Endothelial cell (in vitro differentiated cells): ENCODE measurements at places on chromosomes 1 and 21.

- DNase-seq: no peak
Measured at GRCh38 chr1:214718724-214719123, 115.7 kb downstream of the CENPF start.

- DNase-seq: no peak
Measured at GRCh38 chr1:9145021-9145668, 16.2 kb upstream of the GPR157 start.

DNA sequence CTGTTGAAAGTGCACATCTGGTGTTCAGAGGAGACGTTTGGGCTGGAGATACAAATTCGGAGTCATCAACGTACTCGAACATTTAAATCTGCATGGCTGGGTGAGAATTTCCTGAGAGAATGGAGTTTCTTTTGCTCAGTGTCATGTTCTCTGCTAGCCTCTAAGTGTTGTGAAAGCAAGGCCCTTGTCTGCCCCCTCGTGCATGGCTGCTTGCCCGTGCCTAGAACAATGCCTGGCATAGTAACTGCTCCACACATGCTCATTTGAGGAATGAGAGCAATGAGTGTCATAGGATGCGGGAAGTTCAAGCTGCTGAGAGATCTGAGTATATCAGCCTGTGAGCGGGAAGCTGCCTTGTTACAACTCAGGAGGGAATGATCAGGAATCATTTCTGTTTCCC lies 171.1 kb upstream of the CSF3R start:
- DNase-seq: no peak

DNA sequence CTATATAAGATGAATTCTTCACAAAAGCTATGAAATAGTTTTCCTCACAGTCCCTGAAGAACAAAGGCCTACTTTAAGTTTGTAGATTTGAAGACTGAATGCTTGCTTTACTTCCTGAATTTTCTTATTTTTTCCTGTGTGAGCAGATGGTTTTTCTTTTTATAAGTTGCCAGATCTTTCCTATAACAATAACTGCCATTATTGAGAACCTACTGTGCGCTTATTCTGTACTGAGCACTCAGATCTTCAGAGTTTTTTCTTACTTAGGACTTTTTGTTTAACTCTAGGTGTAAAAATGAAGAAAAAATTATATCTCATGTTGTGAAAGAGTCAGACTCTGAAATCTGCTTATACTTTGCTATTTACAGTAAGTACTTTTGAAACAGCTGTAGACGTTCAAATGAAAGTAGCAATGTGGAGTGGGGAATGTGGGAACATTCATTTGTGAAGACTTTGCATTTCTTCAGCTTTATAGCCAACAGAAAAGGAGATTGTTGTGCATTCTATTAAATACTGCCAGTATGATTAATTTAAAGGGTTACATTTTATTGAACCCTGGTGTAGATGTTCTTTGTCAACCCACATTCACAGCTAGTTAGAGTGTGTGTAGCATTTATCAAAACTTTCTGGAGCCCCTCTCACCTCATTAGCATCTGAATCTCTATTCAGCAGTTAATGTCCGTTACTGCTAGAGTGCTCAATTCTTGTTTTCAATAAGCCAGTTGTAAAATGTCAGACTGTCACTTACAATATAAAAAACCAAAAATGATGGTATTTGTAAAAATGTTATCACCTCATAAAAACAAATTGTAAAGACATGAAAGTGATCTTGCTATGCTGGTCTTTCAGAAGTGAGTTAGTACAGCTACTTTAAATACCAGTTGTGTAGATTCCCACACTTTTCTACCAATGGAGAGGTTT lies 29.0 kb downstream of the NFIA start:
- DNase-seq: no peak

DNA sequence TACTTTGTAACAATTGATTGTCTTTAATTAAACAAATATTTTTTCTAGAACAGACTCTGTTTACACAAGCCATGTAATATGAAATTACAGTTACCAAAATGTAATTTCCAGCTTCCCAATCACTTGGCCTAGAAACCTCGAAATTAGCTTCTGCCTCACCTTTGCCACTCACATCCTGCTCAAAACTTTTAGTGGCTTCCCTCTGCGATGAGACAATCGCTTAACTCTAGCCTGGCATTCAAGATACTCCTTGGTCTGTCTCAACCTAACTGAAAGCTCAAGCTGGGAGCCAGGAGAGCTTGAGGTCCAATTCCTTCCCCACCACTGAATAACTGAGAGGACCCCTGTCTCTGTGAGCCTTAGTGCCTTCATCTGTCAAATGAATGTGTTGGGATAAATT lies 42.8 kb downstream of the GFI1 start:
- DNase-seq: no peak

- DNase-seq: no peak
Measured at GRCh38 chr1:7295946-7296345, 475.1 kb upstream of the VAMP3 start.

DNA sequence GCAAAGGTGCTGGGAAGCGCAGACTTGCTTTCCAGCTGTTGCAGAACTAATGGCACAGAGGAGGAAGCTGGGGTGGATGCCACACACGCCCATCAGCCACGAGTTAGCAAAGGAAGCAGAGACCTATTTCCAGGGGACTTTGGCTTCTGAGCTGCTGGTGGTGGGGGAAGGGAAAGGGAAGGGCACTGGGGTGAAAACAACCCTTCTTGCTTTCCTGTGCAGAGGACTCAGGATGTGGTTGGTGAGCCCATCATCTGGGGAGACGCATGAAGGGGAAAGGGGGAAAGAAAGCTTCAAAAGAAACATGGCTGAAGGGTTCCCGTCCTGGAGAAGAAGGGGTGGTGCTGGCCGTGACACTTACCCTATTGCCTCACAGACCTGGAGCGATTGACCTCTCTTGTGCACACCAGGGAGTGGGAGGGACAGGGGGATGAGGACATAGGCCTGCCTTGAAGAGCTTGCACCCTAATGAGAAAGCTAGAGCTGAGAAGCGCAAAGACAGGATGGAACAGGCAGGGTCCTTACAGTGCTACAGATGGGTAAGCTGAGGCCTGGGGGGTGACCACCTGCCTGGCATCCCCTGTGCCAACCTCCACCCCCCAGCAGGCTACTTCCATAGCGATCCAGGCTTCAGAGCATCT lies 140.8 kb upstream of the RAB4A start:
- peak; percentile 7 for DNase-seq

DNA sequence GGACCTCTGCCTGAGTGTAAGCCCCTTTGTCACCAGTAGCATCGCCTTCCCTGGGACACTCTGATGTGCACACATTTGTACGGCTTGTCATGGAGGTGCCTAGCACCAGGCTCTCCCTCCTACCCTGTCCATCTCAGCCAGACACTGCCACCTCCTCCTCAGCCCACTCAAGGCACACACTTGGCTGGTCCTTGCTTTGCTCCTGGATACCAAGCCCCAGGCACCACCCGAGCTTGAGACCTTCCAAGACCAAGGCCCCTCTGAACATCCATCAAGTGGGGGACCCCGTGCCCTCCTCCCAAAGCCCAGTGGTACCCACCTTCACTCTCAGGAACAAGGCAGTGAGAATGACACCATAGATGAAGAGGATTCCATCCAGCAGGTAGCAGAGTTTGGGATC lies 78.0 kb downstream of the CD247 start:
- DNase-seq: no peak

DNA sequence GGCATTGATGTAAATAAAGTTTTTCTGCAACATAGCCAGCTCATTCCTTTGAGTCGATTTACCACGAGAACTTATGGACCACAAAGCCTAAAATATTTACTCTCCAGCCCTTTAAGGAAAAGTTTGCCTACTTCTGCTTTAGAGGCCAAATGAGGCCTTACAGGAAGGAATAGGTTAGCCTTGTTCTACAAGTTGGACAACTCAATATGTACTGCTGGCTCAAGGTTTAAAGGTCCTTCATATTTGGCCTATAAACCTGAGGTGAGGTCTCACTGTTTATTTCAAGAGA lies 144.5 kb upstream of the DNAH14 start:
- no peak for DNase-seq

DNA sequence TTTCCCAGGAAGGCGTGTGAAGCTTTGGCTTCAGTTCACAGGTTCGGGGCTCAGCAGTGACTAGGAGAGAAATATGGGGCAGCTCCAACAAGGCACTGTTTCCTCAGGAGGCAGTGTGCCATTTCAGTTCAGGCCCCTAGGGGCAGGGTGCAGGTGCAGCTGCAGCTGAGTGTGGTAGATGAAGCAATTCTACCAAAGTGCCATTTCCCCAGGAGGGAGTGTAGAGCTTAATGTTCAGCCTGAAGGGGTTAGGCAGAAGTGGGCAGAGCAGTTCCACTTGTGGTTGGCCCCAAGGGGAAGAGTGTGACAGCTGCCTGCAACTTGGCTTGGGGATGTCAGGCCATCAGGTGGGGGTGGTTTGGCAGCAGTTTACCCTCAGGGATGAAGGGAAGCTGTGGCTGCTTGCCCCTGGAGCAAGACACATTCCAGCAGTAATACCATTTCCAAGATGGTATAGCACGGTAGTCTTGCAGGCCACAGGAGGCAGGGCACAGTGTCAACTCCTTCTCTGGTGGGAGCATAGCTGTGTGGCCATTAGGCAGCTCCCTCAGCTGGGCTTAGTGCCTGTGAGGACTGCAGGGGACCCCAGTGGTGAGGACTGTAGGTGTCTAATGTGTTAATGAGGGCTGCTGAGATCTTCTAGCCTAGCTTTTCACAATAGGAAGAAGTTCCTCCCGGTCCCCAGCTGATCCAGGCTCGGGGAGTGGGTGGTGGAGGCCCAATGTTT lies 34.7 kb downstream of the RGSL1 start:
- DNase-seq: peak; percentile 23

GRCh38 chr1:84569216-84569615 lies 5.0 kb downstream of the CTBS start:
- no peak for DNase-seq

DNA sequence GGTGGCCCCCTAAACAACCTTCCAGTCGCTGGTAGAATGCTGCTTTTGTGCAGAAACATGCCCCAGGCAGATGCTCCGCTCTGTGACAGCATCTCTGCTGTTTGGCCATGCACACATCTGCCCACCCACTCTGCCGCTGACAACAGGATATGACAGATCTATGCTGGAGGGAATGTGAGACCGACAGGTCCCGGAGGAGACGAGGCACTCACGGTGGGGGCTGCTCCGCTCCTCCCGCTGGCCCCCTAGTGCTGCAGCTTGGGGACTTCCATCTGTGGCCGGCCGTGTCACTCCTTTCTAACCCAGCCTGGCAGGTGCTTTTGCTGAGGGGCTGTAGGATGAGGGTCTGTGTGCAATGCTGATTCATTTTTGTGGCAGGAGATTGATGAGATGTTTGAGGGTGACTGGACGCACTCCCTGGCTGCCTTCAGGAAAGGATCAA lies 49.1 kb upstream of the DMRTB1 start:
- DNase-seq: no peak

- DNase-seq: no peak
Measured at GRCh38 chr1:183209533-183210158, 23.6 kb downstream of the LAMC2 start.
